ENCODE measurements at places on chromosomes 5 and 9.

GRCh38 chr9:21883642-21884041 lies 81.2 kb downstream of the MTAP start:
- no peak for DNase-seq

- no peak for DNase-seq
These were observed 25.2 kb downstream of the TGFBR1 start for GRCh38 chr9:99130069-99130468.

- DNase-seq, result no peak
These were observed 95.2 kb upstream of the PAPPA start for GRCh38 chr9:116058421-116058820.

GRCh38 chr5:131595088-131596033 lies 39.7 kb downstream of the RAPGEF6 start:
- DNase-seq, result no peak

DNA sequence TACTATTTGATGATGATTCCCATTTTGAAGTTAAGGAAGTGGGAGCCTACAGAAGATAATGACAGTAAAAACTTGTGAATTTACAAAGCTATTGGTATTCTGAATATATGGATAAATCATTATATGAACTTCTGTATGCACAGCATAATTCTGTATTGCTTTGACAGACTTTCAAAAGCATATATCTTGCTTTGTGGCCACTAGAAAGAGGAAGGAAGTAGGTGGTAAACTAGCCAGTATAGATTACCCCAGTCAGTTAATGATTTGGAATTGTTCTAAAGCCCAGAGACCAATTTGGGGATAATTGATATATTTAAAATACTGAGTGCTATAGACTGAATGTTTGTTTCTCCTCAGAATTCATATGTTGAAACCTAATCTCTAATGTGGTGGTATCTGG lies 53.0 kb downstream of the NR2F1 start:
- no peak for DNase-seq

GRCh38 chr9:80839821-80840675 lies 849.3 kb downstream of the TLE1 start:
- DNase-seq, result no peak

DNA sequence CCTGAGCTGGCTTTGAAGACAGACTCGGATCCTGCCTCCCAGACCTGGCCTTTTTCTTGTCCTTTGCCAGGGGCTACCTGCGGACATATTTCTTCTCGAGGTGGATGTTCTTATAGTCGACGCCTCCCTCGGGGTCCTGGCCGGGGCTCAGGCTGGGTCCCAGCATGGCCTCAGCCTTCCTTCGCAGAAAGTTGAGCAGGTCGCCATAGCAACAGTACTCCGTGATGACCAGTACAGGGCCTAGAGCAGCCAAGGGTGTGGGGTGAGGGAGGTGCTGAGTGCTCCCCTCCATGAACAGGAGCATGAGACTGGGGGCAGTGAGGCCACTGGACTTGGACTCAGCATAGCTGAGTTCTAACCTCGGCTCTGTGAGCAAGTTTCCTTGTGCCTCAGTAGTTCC lies 26.7 kb downstream of the CSF1R start:
- DNase-seq, result no peak

DNA sequence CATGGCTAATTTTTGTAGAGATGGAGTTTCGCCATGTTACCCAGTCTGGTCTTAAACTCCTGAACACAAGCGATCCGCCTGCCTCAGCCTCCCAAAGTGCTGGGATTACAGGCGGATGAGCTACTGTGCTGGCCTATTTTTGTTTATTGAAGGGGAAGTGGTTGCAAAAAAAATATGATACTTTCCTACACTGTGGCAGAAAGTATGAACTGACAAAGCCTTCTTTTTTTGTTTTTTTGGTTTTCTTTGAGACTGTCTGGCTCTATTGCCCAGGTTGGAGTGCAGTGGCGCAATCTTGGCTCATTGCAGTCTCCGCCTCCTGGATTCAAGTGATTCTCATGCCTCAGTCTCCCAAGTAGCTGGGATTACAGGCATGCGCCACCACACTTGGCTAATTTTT lies 50.9 kb downstream of the OSTF1 start:
- no peak for DNase-seq

GRCh38 chr5:68071736-68072135 lies 143.8 kb upstream of the PIK3R1 start:
- DNase-seq, result no peak

GRCh38 chr9:108676355-108676754 lies 179.4 kb downstream of the ACTL7B start:
- no peak for DNase-seq

Data from 8988T (cell line).